Activated naive CD4-positive, alpha-beta T cell treated with anti-CD3 and anti-CD28 coated beads for 36 hours (primary cell): ENCODE measurements at places on chromosomes 16 and 17.
A peak's percentile ranks its signal among the peaks of the same experiment; 100 is the strongest.

DNA sequence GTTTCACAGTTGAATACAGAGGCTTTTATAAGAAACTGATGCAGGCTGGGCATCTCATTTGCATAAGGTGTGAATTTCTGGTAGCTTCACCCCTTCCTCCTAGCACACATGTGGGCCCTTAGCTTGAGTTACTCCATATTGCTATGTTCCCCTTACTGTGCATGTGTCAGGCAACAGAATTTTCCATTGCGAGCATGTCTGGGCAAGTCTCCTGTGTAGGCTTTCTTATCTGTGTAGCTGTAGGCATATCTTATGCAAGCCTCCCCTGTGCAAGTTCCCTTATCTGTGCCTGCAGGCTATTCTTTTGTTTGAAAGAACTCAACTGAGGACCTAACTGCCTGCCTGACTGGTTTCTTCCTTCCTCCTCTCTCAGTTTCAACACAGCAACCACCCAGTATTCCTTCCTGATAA, 597.4 kb upstream of the CDH5 start:
- no peak for DNase-seq

DNA sequence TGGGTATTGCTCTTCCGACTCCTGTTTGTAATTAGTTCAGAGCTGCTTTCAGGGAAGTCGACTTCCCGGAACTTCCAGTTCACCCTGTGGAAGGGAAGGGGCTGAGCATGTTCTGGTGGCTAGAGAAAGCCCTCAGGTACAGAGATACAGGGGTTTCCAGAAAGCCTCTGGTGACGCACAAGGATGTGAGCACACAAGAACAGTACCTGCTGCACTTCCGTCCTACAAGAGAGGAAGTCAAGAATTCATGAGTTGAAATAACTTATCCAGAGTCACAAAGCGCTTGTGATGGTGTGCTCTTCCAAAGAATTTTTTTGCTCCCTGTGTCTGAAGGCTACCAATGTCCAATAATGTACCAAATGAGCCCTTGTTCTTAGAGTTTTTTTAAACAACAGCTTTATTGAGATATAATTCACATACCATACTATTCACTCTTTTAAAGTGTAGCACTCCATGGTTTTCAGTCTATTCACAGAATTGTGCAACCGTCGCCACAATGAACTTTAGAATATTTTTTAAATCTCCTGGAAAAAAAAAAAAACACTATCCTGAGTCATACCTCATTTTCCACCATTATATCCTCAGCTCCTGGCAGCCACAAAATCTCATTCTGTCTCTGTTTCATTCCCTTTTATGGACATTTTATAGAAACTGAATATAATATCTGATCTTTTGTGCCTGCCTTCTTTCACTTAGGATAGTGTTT, 327.6 kb downstream of the CDH13 start:
- no peak for DNase-seq

DNA sequence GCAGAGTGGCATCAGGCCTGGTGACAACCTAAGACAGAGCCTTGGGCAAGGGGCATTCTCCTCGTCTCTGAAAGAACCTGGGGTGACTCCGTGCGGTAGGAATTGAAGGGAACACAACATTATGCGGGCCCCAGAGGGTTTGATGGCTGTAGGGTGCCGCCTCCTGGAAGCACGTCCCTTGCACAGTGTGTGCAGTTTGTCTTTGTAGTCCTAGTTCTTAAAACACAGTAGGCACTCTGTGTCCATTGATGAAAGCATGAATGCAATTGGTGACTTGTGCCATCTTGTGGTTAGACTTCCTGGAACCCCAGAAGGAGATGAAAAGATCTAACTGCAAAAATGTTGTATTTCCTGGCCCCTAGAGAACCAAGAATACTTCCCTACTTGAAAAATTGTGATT, 279.8 kb downstream of the UTP18 start:
- DNase-seq, result peak; percentile 39

DNA sequence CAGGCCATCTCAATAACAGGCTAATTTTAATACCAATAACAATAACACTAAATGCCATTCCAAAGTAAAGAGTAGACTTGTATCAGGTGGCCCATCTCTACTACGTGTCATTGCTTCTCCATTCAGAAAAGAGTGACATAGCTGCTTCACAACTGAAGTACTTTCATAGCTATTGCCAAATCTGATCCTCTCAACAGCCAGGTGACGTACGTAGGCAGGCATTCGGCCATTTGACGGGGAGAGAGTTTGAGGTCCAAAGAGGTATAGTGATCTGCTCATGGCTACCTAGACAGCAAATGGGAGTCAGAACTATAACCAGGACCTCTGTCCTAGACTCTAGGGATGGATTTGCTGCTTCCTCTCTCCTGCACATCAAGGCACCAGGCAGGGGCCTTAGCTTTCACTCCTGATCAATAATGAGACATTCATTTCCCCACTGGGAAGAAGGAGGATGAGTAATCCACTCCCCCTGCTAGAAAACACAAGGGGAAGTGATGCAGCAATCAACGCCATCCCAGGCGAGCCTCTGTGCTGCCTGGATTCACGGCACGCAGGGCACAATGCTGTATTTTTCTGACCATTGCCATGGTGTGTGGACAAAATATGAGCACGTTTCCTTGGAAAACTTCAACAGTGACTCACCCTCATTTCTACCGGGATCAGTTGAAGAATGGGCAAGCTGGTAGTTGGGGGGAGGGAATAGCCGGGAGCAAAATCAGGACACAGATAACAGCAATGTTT, 80.9 kb downstream of the SPACA3 start:
- DNase-seq, result no peak

GRCh38 chr16:27286451-27286850, 17.9 kb upstream of the NSMCE1 start:
- no peak for DNase-seq

- DNase-seq, result no peak
Measured at GRCh38 chr17:50115756-50116155, 14.2 kb downstream of the SAMD14 start.

GRCh38 chr16:23900480-23901177, 64.8 kb downstream of the PRKCB start:
- no peak for DNase-seq

DNA sequence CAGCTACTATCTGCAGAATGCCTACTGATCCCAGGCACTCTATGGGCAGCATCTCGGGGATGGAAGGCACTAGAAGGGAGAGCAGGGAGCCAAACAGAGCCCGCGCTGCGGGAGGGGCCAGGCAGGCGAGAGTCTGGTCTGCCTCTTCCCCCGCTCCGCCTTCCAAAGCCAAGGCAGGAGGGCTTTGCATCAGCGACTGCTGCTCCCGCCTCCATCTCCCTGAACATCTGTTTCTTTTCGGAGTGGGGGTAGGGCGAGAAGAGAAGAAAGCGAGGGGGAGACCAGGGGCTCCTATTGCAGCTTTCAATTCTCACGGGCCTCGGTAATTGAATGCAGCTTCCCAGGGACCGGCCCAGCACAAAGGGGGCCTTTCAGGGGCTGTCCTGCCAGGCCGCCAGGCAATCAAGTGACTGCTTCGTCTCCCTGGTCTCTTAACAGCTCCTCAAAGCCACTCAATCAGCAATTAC, 31.4 kb upstream of the CDC42EP4 start:
- DNase-seq, result no peak

DNA sequence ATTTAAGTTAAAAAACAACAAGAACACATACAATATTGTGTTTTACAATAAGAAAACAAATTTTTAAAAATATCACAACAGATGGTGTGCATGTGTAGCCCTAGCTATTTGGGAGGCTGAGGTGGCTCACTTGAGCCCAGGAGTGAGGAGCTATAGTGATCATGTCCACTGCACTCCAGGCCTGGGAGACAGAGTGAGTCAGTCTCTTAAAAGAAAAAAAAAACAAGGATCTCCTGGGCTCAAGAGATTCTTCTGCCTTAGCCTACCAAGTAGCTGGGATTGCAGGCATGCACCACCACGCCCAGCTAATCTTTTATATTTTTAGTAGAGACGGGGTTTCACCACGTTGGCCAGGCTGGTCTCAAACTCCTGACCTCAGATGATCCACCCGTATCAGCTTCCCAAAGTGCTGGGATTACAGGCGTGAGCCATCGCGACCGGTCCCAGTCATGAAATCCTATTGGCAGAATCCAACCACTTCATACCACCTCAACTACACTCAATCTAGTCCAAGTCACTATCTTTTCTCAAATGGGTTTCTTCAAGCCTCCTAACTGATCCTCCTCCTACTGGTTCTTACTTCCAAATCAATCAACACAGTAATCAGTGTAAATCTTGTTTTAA, 55.0 kb downstream of the STH start:
- no peak for DNase-seq

DNA sequence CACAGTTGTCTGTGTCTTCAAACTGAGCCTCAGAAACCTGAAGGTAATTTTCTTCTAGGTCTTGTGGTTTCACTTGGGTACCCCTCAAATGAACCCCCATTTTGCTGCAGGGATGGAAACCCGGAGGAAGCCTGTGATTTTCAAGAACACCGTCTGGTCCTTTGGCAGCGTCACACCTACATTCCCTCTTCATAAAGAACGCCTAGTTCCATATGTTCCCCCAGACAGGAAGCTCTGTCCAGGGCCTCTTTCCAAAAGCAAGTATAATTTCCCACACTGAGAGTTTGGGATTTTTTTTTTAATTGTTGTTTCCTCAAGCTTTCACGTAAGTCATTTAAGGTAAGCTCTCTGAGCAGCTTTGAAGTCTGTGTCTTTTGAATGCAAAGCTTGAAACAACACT, 515.0 kb downstream of the TMEM114 start:
- DNase-seq, result no peak

DNA sequence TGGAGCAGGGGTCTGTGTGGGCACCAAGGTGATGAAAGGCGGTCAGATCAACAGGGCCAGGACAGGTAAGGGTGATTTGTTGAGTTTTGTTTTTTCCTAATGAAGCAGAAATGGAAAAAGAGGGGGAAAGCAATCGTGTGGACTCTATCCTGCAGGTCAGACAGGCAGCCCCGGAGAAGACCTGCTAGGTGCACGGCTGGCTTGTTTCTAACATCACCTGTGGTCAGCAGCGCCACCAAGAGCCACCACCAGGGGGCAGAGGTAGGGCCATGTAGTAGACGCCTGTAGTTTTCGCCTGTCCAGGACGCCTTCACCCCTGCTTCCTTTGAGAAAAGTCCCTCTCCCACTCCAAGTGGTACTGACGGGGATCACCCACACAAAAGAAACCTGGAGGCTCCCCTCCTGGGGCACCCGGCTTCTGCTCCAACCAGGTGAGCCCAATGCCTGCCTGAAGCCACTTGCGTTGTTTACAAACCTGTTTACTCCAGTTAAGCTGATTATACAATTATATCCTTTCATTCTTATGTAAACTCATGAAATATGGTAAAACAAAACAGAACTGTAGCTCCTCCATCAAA, 54.2 kb upstream of the SEC14L1 start:
- DNase-seq, result peak; percentile 88

- no peak for DNase-seq
Measured at GRCh38 chr17:1590747-1591473, 28.3 kb upstream of the PITPNA start.

DNA sequence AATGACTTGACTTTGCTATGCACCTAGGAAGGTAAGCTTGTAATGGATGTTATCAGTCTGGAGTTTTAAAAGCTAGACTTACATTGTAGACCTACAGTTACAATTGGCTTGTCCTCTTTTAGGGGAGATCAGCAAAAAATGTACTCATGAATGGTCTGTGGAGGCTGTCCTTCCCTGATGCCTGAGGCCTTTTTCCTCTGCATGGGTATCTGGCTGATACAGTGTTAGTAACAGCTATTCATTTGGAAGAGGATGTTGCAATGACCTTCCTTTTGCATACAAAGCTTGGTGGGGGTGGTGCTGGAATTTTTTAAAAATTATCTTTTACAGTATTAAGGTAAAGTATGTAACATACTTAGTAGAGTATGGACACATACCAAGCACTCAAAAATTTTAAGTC, 525.5 kb downstream of the KIF2B start:
- no peak for DNase-seq

DNA sequence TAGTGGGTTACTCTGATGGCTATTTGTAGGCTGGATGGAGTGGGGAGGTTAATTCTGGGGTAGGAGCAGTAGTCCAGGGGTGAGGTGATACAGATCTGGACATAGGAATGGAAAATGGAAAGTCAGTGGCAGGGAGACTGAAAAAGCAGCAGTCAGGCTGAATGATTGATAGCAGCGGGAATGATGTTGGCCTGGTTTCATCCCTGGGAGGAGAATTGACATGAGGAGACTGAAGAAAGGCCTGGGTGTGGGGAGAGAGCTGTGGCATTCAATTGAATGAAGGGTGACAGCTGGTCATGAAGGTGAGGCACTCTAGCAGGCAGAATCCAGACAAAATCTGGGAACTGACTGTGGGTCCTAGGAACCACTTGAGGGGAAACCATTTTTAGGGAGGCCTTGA, 34.7 kb upstream of the CLEC18A start:
- no peak for DNase-seq

- DNase-seq, result no peak
Measured at GRCh38 chr16:10205688-10206087, 23.5 kb upstream of the GRIN2A start.

DNA sequence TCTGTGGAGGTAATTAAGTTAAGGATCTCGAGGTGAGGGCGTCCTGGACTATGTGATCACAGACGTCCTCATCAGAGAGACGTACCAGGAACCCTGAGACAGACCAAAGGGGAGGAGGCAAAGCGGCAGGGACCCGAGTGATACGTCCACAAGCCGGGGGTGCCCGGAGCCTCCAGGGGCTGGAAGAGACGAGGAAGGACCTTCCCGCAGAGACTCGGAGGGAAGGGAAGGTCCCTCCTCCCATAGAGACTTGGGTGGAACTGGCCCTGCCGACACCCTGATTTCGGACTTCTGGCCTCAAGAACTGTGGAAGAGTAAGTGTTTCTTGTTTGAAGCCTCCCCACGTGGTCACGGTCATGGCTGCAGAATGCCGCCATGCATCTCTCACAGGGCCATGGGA, 30.8 kb downstream of the LMF1 start:
- no peak for DNase-seq
